ENCODE measurements at places on chromosomes 11 and 22. TPM values are rescaled to one million over a fixed set of nuclear protein-coding genes. Genes with fewer than 3 reads are reported as not detected.

The TYR gene
- polyA plus RNA-seq = 0.08 TPM

The CCDC34 gene
- polyA plus RNA-seq = 39.4 TPM

The SLC22A6 gene
- 31.3 TPM for polyA plus RNA-seq

GRCh38 chr11:12285106-12285505 lies 92.3 kb upstream of the PARVA start:
- DNase-seq = no peak

GRCh38 chr11:19727246-19727645 lies 14.6 kb downstream of the NAV2 start:
- no peak for DNase-seq

- no peak for DNase-seq
These were observed 5.4 kb downstream of the C11orf96 start for GRCh38 chr11:43947815-43948214.

DNA sequence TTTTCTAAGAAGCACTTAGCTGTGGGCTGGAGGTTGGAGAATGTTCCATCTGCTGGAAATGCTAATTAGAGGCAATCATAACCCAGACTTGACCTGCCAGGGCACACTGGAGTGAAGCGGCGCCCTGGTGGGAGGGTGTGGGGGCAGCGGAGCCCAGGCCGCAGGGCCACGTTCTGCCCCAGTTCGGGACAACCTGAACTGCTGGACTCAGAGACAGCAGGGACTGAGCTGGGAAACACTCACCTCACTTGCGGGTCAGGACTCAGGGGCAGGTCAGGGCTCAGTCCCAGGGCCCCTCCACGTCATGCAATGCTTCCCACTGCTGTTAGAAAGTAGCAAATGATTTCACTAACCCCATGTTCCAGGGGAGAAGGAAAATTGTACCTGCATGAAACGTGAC lies 316.4 kb downstream of the NTM start:
- DNase-seq = no peak

Data from right renal cortex interstitium (tissue), 3 donors.